ENCODE measurements at places on chromosomes 11 and 22.

DNA sequence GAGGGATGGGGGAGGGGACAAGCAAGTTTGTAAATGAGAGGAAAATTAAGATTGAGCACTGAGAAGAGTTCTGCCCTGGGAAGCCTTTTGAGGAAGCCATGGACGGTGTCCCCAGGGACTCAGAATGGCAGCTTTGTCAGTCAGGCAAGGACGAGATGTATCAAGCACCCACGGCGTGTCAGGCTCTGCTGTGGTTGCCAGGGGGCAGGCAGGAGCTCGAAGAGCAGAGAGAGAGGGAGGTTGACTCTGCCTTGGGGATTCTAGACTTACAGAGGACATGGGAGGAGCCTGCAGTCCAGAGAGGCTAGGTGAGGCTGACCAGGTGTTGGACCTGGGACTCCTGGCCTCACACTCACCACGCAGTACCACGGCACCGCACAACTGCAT, 29.1 kb upstream of the SYT7 start:
- DNase-seq, result no peak

DNA sequence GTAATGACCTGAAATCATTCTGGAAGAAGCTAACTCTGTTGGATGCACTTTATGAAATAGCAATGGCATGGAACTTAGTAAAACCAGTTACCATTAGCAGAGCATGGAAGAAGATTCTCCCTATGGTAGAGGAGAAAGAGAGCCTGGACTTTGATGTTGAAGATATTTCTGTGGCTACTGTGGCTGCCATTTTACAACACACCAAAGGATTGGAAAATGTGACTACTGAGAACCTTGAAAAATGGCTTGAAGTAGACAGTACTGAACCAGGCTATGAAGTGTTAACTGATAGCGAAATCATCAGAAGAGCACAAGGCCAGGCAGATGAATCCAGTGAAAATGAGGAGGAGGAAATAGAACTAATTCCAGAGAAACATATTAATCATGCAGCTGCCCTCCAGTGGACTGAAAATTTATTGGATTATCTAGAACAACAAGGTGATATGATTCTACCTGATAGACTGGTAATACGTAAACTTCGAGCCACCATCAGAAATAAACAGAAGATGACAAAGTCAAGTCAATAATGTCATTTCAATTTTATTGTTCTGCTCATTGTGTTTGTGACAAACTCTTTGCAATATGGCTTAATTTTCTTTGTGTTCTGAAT, 2.0 kb downstream of the JRKL start:
- no peak for DNase-seq

GRCh38 chr22:46667245-46667623, 47.0 kb downstream of the GRAMD4 start:
- no peak for DNase-seq

- no peak for DNase-seq
Measured at GRCh38 chr22:20182365-20182764, 31.5 kb upstream of the CCDC188 start.

GRCh38 chr11:19903620-19904069, 191.0 kb downstream of the NAV2 start:
- DNase-seq, result peak; percentile 71

DNA sequence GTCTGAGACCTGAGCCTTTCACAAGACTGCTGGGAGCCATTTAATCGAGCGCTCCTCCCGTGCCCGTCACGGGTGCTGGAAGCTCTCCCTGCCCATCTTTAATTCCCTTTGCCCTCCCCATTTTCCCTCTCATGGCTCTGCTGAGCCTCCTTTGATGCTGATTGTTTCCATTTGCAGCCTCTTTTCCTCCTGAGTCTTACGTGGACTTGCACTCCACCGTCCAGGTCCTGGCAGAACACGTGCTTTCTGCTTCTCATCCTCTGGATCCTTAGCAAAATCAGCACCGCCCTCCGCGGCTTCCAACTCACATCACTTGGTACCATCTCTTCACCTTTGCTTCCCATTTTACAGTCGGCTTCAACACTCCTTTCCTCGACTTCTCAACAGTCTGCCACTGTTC, 7.3 kb downstream of the IFT27 start:
- DNase-seq, result no peak

- peak; percentile 92 for DNase-seq
Measured at GRCh38 chr11:65298655-65299179, 15.9 kb upstream of the CDC42EP2 start.

DNA sequence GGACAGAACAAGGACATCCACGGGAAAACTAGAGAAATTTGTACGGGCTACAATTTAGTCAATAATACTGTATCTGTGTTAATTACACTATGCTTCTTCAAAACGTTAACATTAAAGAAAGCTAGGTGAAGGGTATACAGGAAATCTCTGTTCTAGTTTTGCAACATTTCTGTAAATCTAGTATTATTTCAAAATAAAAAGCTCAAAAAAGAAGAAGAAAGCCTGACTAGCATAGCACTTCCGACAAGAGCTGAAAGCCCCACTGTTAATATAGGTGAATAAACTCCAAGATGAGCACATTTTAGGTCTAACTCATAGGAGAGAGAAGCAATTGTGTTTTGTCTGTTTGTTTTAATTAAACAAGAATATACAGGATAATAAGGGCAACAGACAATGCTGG, 299.7 kb downstream of the TTC28 start:
- DNase-seq, result no peak

GRCh38 chr22:22936180-22936914, 48.7 kb downstream of the IGLL5 start:
- DNase-seq, result no peak

- DNase-seq, result no peak
Measured at GRCh38 chr22:39241794-39242594, 2.8 kb downstream of the PDGFB start.

DNA sequence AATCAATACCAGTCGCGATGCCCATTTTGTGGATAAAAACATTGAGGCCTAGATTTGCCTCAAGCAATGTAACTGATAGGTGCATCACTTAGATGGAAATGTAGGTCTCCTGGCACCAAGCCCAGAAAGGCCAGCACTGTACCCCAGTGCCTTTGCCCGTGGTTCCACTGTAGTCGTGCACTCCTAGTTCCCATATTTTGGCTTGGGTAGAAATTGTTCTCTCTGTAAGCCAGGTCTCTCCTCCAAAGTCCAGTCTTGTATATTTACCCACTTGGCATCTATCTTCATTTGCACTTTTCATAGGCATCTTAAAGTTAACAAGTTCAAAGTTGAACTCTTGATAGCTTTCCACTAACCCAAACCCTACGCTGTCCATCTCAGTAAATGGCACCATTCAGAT, 41.6 kb upstream of the DMC1 start:
- DNase-seq, result no peak

- peak; percentile 86 for DNase-seq
Measured at GRCh38 chr11:12110201-12110713, at the start of gene MICAL2. Gene MICAL2 (plus strand): TSS chr11:12110590. CDS start chr11:12162156, 51,566 bp downstream.

DNA sequence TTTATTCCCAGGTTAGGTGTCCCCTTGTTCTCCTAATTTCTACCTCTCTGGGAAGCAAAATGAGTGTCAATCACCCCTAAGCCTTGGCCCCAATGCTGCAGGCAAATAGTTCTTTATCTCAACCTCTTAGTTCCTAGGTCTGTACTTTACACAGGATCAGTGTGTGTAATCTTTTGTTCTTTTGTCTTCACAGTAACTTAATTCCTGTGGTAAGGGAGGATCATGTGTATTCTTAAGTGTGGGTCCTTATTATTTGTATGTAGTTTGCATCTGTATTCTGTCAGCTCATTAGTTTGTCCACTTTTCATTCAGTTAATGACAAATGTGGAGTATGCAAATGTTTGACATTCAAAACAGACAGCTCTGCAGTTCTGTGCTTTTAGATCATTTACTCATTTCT, 166.7 kb downstream of the FAT3 start:
- DNase-seq, result no peak

GRCh38 chr11:69439651-69440464, 41.6 kb upstream of the LINC01488 start:
- no peak for DNase-seq

DNA sequence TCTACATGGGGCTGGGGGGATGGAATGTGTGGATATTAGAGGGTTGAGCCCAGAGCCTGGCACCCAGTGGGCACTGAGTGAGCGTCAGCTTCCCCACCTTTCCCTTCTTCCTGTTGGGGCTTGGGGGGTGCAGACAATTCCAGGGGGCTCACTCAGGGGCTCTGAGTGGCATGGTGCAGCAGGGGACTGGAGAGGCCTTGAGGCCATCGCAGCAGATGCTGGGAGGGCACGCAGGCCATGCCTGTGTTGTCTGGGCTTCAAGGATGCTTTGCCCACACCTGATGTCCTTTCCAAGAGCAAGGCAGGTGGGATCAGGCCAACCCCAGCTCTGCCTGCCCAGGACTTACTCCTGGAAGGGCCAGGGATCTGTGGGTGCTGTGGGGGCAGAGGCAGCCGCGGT, 11.2 kb upstream of the TTLL12 start:
- no peak for DNase-seq

DNA sequence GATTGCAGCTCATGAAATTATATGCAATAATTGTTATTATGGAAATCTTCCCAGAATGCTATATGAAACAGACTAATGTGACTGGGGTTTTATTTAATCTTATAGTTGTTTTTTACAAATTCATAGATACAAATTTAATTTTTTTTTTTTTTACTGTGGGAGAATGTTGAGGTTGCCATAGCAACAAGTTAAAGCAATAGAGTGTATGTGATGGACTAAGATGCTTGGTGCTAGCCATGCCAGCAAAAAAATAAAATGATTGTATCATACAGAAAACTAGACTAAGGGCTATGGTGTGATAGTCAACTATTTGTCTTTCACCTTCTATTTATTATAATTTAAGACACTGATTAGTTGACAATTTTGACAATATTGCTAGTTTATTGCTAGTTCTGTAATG, 163.2 kb upstream of the BLID start:
- DNase-seq, result no peak

- no peak for DNase-seq
Measured at GRCh38 chr22:24944217-24944937, 2.1 kb downstream of the LHFPL7 start.

DNA sequence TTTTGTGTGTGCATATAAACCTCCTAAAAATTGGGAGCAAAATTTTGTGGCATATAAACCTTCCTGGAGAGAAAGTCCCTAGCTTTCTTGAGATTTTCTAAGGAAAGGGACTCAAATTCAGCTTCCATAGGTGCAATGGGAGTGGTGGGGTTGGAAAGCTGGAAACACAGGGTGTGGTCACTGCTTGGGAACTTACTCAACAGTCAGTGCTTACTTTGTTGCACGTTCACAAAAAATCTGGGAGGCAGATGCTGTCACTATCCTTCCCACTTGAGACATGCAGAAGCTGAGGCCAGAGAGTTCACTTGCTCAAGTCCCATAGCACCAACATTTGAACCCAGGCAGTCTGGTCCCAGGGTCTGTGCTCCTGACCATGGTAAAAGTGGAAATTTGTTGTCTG, 3.9 kb upstream of the CATSPERZ start:
- no peak for DNase-seq

DNA sequence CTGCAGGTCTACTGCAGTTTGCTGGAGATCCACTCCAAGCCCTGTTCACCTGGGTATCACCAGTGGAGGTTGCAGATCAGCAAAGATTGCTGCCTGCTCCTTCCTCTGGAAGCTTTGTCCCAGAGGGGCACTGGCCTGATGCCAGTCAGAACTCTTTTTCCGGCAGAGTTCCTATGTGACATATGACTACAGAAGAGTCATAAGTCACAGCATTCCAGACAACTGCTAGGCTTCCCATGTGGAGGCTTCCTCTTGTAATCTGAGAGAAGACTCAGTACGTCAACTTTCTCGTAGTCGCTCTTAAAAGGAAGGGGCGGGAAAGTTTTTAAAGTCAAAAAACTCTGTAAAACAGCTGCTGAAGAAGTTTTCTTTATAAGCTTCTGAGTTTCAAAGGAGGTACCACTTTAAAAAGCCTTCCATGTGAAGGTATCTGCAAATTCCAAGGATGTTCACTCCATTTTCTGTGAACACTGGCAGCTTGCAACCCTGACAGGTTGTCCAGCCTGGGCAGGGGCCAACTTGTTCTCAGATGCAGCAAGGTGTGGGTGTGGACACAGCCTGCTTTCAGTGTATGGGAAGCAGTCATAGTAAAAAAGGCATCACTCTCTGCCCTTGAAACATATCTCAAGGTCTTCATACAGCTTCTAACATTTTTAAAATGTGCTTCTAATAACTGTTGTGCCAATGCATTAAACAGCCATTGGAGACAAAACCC, 97.8 kb downstream of the ME3 start:
- DNase-seq, result peak; percentile 75

DNA sequence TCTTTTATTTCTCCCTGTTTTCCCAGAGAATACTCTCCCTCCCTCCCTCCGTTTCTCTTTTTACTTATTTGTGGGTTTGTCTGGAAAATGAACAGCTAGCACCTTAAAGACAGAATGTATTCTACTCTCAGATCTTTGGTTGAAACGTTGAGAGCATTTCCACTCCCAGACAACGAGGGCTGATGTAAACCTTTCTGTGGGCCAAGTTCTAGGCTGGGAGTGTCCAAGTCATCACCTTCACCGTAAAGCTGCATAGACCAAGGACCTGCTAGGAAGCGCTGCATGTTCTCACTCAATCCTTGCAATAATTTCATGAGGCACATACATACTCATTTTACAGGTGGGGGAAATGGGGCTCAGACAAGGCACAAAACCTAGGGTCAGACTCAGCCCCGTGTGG, 32.4 kb downstream of the MYH9 start:
- no peak for DNase-seq

- DNase-seq, result no peak
Measured at GRCh38 chr11:102393272-102393730, 46.3 kb downstream of the BIRC2 start.

DNA sequence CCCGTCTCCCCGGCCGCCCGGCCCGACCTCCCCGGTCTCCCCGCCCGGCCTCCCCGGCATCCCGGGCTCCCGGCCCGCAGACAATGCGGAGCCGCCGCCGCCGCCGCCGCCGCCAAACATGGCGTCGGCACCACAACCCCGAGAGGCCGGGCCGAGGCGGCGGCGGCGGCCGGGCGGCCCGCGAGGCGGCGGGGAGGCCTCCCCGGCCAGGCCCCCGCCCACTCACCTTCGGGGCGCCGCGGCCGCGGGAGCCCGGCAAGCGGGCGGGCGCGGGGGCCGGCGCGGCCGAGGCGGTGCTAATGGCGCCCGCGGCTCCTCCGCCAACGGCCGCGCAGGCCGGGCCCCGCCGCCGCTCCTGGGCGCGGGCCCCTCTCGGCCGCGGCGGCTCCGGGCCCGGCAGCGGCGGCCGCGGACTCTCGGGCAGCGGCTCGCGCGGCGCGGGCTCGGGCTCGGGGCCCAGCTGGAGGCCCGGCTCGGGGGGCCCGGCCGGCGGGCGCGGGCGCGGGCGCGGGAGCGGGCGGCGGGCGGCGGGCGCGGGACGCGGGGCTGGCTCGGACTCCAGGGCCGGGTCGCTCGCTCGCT, 311 bp downstream of the BRD1 start:
- DNase-seq, result peak; percentile 14
